ENCODE measurements at places on chromosomes 11 and 22.

GRCh38 chr11:11318961-11319360 is 34.1 kb downstream of the CSNK2A3 start:
- no peak for DNase-seq

DNA sequence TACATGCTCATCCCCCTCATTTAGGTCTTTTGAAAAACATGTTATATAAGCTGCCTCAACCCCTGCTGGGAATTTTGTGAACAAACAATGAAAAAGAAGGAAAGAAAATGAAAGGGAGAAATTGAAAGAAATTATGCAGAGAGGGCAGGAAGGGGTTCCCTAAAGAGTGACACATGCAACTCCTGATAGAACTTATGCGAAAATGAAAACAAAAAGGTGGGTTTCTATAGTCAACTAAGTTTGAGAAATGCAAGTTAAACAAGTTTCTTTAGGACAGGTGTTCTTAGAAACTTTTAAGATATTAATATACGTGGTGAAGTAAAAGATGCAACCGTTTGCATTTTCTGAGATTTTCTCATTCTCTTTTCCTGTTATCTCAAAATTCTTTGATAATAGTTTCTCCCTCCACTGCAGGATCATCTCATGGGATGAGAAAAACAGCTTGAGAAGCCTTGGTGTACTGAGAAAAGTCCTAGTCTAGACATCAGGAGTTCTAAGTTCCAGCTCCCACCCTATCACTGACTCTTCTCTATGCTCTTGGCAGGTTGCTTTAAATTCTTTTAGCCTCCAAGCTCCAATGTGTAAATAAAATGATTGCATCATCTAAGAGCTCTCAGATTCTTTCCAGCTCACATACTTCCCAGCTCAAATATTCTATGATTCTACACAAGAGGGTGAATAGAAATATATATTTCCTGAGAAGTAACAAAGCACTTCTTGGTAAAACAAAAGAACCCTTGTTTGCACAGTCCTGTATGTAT is 109.2 kb downstream of the FAM76B start:
- DNase-seq = no peak

DNA sequence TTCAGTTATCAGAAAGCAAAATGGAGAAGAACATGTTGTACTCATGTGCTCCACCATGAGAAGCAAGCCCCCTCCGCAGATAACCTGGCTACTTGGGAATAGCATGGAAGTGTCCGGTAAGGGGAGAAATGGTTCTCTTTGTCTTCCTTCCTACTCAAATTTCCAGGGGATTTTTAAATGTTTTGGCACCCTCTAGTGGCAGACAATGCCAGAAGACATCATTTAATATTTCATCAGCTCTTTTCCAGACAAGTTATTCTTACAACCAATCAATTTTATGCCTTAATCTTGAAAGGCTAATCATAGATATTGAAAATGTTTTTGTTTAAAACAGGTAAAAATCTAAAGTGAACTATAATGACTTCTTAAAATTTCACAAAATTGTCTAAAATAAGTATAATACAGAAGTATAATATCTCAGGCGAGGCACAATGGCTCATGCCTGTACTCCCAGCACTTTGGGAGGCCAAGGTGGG is 15.7 kb downstream of the CRTAM start:
- DNase-seq = peak; percentile 64

- DNase-seq = no peak
These were observed 32.7 kb upstream of the DDX10 start for GRCh38 chr11:108632041-108632704.

- DNase-seq = peak; percentile 37
These were observed 10.7 kb downstream of the SMIM38 start for GRCh38 chr11:69166218-69167115.

- DNase-seq = no peak
These were observed 50.2 kb downstream of the MYH9 start for GRCh38 chr22:36337365-36338130.

Measured in foreskin keratinocyte (primary cell).